ENCODE measurements at places on chromosomes 13 and 19.
A peak's percentile ranks its signal among the peaks of the same experiment; 100 is the strongest.

DNA sequence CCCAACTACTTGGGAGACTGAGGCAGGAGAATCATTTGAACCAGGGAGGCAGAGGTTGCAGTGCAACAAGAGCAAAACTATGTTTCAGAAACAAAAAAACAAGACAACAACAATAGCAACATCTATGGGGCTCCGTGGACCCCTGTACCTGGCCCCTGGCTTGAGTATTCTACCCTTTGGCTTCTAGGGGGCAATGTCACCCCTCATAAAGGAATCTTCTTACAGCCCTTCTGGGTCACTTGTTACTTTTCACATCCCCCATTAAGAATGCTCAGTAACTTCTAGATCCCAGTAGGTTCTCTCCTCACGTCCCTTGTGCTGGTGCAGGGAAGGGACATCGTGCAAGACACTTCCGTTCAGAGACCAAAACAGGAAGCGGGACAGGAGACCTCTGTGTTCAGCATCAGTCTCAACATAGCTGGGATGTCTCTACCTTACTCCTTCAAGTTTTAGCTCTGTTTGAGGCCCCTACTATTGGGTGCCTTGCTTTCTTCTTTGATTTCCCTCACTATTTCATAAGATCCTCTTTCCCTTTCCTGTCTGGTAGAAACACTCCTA, 218.1 kb upstream of the ARGLU1 start:
- no peak for DNase-seq

- no peak for DNase-seq
Observed at GRCh38 chr13:56563663-56564062, 577.1 kb upstream of the PRR20A start.

DNA sequence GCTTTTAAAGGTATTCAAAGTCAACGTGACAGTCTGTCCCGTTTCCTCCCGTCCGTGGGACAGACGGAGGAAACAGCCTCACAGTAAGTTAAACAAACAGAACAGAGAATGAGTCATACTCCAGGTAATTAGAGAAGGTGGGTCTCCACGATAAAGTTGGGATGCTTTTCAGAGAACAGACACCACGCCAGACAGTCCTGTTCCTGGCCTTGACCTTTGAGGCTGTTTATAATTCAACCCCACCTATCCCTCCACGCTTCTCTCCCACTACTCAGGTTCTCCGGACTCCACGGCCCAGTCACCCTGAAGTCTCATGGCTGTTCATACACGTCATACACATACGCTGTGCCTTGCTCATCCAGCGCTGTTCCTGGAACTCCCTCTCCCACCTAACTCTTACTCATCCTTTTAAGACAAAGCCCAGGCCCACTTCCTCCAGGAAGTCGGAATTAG, 42.5 kb downstream of the ARHGEF18 start:
- DNase-seq = no peak

DNA sequence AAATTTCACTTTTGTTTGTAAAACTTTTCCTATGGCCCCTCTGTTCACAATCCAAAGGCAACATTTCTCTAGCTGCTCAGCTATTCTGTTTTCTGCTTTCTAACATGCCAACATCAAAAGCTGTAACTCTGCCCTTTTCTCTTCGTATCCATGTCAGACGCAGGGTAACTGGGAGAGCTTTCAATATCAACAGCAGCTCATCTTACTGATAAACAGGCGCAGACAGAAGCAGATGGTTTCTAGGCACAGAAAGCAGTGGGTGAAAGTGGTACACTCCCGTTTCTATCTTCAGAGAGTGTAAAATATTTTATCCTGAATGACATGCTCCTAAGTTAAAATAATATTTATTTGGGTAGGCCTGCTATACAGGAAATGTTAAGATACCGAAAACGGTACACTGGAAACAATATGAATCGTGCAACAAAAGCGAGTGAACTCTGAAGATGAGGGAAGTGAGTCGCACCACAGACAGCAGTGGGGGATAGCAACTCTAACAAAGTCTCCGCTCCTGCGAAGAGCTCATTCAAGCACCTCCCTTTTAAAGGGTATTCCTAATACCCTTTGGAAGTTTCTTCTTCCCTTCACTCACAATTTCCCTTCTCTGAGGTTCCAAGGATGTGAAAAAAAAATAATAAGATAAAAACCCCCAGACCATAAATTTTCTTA, 798.3 kb downstream of the GPC5 start:
- DNase-seq = no peak

DNA sequence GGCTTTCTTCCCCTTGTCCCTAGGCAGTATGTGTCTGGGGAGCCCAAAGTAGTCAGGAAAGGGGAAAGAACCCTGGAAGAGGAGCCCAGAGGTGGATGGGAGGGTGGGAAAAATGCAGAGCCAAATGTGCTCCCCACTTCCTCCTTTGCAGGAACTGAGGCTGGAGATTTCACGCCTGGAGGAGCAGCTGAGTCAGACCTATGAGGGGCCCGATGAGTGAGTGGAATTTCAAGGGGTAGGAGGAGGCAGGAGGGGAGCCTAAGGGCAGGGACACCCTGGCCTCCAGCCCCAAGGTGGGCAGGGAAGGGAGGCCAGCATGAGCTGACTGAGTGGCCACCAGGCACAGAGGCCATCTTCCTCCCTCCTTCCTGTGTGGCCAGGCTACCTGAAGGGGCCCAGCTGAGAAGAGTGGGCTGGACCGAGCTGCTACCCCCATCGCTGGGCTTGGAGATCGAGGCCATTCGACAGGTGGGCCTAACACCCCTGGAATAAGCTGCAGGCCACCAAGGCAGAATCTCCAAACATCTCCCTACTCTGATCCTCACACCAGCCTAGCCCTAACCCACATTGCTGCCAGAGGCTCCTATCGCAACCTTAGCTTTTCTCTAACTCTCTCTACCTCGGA, 14.3 kb downstream of the PTH2 start:
- DNase-seq = no peak

DNA sequence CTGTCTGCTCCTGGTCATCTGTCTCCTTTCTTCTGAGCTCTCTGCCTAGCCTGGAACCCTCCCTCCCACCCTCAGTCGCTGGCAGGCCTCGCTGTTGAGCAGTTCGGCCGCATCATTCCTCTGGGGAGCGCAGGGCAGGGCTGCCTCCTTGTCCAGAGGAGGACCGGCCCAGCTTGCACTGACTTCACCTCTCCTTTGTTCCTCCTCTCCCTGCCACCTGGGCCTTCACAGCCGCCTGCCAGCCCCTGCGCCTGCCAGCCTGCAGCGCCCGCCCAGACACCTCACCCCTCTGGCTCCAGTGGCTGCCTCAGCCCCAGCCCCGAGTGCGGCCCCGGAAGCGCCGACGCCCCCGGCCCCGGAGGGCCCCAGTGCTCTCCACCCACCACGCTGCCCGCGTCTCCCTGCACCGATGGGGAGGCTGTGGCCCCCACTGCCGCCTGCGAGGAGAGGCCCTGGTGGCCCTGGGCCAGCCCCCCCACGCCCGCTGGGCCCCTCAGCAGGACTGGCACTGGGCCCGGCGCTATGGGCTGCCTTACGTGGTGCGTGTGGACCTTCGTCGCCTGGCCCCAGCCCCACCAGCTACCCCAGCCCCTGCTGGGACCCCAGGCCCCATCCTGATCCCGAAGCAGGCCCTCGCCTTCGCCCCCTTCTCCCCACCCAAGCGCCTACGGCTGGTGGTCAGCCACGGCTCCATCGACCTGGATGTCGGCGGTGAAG, 7.2 kb downstream of the KMT5C start:
- no peak for DNase-seq

DNA sequence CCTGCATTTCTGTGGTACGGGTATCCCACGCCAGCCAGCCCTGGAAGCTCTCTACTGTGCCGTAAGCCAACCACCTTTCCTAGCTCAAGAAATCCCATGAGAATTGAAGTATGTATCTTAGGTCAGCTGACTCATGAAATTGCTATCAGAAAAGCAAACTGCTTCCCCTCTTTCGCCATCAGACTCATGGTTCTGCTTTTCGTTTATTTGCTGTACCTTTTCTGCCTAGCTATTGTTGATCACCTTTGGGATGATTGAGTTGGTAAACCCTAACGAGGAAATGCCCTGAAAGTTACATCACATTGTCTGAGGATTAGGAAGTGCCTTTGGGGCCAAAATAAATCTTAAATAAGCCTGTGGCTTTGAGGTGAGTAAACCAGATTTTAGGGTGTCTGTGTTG, at the start of gene ADGRE3:
Gene ADGRE3 (minus strand): TSS at position 81 of the 400 bp plus-strand sequence. CDS start 74 bp downstream, at position 7.
- DNase-seq = no peak

DNA sequence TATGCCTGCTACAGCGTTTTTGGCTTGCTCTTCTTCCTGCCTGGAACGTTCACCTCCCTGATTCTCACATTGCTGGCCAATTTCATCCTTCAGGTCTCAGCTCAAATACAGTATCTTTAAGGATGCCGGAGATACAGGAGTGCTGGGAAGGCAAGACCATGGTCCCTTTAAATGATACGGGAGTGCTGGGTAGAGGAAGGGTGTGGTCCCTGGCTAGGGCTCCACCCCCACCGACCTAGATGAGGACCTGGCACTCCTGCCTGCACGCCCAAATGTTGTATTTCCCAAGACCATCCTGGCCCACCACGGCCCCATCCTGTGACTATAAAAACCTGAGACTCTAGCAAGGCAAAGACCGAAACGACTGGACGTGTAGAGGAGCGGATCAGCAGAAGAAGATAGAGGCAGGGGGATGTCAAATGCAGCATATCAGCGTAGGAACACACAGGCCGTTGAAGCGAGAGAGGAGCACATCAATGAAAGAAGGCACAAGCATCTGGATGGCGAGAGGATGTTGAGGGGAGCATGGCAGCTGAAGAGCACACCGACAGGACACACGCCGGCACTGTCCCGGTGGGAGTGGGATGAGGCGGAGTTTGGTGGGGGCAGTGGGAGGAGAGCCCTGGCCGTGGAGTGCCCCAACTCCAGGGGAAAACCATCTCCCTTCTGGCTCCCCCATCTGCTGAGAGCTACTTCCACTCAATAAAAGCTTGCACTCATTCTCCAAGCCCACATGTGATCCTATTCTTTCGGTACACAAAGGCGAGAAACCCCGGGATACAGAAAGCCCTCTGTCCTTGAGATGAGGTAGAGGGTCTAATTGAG, 74.0 kb downstream of the PCDH9 start:
- no peak for DNase-seq

GRCh38 chr13:98349731-98350305, 172.7 kb upstream of the RNF113B start:
- no peak for DNase-seq

GRCh38 chr19:41575998-41576397, at the start of gene CEACAM21:
TSS of gene CEACAM21 (plus strand) at chr19:41576166. CDS start at chr19:41576275, 109 bp downstream.
- DNase-seq = peak; percentile 54

DNA sequence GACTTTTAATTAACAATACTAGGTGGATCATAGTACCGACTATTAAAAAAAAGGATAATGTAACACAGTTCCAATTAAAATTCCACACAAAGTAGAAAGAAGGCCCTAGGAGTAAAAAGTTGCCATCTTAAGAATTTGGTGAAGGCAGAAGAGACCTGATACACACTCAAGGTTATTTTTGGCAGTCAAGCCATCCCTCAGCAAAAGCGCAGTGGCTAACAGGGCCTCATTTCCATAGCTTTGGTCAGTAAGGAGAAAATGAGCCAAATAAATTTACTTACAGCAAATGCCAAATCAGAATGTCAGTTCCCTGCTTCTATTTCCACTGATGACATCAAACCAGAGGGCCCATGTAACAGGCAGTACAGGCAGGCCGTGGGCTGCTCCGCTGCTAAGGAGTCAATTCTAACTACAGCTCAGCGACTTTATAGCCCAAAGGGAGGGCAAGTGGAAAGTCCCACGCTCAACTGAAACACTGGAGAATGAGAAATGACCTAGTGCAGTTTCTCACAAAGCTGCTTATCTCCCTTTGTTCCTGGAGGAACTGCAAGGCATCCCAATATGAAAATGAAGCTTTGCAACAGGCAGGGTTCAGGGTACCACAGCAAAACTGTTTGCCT, 6.3 kb downstream of the ARGLU1 start:
- DNase-seq = peak; percentile 68

GRCh38 chr13:25775986-25776385, 275.8 kb downstream of the SHISA2 start:
- DNase-seq = no peak

- peak; percentile 66 for DNase-seq
Observed at GRCh38 chr19:33125929-33126388, 6.0 kb upstream of the WDR88 start.

DNA sequence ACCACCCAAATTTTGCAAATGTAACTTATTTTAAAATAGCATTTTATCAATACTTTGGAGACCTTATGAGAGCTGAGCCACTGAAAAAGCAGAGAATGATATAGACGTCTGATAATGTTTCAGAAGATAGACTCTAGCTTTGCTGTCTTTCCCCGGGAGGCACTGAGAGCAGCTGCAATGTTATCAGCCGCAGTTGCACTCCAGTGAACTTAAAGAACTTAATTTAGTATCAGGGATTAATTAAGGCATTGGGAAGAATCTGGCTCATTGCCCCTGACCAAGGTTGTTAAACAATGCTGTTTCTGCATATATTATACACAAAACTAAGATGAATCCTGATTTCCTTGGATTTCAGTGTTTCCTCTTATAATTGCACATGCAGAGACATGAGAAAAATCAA, 75.7 kb upstream of the SGCG start:
- DNase-seq = no peak

DNA sequence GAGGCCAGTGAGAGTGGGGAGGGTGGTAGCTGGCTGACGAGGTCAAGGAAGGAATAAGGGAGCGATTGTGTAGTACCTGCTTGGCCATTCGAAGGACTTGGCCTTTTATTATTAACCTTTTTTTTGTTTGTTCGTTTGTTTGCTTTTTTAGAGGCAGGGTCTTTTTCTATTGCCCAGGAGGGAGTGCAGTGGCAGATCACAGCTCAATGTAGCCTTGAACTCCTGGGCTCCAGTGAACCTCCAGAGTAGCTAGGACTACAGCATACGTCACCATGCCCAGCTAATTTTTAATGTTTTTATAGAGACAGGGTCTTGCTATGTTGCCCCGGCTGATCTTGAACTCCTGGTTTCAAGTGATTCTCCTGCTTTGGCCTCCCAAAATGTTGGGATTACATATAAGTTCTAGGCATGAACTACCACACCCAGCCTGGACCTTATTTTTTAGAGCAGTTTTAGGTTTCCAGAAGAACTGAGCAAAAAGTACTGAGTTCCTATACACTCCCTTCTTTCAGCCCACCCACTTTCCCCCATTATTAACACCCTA, 25.5 kb downstream of the ARHGEF7 start:
- no peak for DNase-seq

DNA sequence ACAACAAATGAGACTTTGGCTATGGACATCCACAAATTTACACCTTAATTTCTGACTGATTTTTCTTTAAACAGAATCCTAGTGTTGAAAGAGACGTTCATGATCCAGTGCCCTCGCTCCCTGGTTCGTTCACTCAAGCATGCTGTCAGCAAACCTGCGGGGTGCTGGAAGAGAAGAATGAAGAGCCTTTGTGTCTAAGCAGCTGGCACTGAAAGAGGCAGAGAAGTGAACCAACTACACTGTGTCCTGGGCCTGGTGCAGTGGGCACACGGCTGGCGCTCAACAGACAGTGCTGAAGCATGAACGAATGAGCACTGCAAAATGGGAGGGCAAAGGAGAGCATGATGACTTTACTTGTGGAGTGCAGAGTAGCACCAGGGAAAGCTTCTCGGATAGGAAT, 46.8 kb downstream of the MIPEP start:
- no peak for DNase-seq
